ENCODE measurements at places on chromosomes 1 and 21.

DNA sequence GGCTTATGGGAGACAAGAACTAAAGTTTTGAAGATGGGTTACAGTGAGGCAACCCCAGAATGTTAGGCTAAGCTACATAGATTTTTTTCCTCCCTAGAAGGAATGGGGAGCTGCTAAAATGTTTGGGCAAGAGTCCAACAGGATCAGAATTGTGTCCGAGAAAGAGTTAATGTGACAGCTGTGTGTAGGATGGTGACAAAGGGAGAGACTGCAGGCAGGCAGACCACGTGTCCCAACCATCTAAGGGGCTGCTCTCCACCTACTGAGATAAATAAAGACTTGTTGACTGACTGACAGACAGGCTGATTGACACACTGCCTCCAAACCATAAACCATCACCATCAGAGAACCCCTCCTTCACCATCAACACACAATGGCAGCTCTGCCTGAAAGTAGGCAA lies 133.7 kb upstream of the CTTNBP2NL start:
- no peak for DNase-seq

GRCh38 chr1:223486932-223487886 lies 94.0 kb downstream of the CCDC185 start:
- no peak for DNase-seq

GRCh38 chr1:196723325-196724185 lies 51.1 kb upstream of the CFHR3 start:
- DNase-seq = no peak

GRCh38 chr1:199720496-199720895 lies 307.0 kb upstream of the NR5A2 start:
- no peak for DNase-seq

DNA sequence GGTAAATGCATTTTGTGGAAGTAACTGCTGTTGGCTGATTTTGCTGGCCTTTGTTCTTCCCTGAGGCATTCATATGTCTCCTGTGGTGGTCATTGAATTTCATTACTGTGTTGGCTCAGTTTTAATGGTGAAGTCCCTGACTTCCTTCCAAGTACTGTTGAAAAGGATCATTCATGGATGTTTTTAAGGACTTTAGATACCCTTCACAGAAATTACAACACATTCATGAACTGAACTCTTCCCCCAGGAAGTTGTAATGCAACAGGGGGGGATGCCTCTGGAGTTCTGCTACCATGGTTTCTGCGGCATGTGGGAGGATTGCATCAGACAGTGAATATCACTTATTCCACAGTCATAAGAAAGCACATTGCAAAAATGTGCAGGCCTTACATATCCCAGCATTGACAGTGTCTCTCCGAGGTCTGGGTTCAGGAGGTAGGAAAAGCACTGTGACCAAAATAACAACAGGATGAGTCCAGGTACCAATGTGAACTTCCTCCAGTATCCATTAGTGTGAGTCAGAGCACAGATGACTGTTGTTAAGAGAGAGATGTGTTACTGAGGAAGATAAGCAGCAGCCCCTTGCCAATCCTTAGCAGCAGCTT lies 2.1 kb upstream of the RAB3GAP2 start:
- DNase-seq = no peak

GRCh38 chr1:226476648-226477319 lies 68.9 kb upstream of the PARP1 start:
- DNase-seq = no peak

DNA sequence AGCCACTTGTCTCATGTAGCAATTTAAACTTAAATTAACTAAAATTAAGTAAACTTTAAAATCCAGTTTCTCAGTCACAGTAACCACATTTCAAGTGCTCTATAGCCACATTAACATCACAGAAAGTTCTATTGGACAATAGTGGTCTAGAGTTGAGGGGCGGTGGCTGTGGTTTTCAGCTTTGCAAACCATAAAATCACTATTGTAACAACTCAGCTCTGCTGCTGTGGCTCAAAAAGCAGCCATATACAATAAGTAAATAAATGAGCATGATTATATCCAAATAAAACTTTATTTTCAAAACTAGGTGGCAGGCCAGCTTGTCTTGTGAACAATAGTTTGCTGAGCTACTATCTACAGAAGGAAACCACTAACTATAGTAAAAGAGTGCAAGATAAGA lies 43.4 kb upstream of the C1orf53 start:
- no peak for DNase-seq

DNA sequence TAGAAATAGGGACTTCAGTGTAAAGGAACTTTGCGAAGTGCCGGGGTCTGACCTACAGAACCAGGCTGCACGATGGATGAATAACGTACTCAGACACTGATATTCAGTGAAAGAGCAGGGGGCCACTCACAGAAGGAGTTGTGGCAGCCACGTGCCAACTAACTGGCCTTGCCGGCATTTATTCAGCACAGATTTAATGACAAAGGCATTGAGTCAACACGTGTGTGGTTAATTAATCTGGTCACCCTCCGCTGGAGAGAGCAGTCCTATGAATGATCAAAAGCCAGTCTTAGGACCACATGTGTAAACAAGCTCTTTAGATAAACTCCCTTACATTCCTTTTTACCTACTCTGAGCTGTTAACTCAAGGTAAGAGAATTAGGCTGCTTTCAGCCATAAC lies 6.2 kb upstream of the B3GALT2 start:
- no peak for DNase-seq

GRCh38 chr1:103075316-103076000 lies 32.9 kb downstream of the COL11A1 start:
- no peak for DNase-seq

GRCh38 chr1:85894651-85895050 lies 186.4 kb upstream of the ZNHIT6 start:
- peak; percentile 1 for DNase-seq

DNA sequence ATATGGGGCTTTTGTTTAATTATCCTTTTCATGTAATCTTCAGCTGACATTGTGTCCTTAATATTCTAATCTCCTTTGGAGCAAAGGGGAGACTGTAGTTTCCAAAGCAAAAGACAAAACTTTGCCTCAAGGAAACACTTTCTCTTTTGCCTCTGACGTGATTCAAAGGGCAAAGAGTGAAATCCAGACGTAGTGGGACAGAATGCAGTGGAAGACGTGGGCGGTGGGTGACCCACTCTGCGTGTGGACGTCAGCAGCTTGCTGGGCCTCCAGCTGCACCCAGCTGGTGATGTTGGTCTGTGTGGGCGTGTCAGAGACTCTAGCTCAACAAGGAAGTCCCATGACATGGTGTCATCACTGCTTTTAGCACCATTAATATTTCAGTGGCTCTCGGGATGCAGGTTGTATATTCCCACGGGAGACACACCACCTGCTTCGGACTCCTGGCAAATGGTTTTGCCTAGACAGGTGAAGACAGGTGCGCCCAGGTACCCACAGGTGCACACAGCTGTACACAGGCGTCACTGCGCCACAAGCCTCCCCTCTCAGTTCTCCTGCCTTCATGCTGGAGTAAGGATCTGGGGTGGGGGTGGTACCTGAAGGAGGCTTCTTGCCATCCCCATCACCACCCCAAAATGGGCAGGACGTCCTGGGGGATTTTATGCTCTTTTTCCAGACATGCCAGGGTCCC lies 292.1 kb upstream of the VAMP3 start:
- DNase-seq = peak; percentile 90

DNA sequence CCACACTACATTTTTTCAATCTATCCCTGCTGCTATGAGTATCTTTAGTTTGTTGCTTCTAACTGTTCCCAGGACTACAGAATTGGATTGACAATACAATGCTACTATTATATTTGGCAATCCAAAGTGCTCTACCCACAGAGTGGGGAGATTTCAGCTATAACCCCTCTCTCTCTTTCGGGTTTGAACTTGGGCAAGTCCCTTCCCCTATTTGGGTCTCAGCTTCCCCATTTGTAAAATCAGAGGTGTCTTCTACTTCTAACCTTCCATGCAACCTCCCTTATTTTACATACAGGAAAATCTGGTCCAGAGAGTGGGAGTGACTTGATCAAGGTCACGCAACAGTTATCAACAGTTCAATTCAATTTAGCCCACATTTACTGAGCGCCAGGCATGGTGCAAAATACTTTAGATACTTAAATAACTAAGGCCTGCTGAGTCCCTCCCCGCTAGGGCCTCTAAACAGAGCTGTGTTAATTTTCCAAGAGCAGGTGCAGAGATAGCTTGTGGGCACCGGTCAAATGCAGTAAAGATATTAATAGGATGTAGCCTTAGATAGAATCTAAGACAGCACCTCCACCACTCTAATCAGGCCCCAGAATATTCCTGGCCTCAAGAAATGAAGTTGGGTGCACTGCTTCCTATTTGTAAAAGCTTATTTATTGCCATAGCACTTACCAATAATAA lies 9.4 kb upstream of the GPX7 start:
- no peak for DNase-seq

- no peak for DNase-seq
Measured at GRCh38 chr1:33317354-33317753, 3.5 kb downstream of the A3GALT2 start.

DNA sequence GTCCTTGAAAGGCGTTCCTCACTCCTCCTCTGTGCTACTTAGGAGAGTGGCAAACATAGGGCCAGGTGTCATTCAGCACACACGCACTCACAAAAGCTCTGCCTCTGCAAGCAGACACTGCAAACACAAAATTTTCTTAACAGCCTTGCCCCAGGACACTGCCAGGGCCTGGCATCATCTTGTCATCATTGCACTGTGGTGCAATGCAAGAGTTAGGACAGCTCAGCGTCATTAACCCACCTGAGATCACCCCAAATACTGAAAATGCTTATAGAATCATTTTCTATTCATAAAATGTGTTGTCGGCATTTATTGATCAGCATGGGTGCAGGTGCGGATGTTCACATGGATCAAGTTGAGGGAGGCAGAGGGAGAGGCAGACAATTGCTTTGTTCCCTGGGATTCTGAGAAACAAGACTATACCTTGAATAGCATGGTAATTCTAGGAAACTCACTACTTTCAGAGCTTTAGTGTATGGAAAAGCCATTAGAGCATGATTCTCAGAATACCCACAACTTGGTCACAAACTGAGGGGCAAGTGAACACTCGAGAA lies 3.0 kb downstream of the ADAM30 start:
- DNase-seq = no peak

- no peak for DNase-seq
Measured at GRCh38 chr1:218887141-218887925, 286.3 kb upstream of the LYPLAL1 start.

DNA sequence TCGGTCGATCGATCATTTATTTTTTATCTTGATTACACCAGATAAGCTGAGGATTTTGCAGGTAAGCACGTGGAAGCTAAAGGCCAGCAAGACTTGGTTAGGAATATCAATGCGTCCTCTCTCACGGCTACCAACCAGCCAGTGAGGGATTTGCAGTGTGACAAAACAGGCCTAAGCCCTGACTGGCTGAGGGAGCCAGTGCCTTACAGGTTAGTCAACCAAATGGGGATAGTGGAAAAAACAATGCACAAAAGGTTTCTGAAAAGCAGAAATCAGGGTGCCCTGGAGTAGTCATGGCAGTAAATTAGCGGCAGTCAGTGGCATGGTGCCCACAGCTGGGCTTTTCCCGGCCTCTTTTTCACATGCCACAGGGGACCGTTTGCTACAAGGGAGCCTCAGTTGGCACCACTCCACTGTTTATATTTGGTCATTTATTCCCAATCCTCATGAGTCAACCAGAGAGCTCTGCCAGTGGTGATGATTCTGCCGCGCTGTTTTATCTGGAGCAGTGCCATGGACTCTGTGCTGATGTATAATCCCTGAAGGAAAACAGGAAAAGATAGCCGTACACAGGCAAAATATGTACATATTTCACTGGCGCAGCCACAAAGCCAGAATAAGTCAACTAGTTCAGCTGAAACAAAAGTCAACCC lies 167.6 kb downstream of the RHOU start:
- DNase-seq = peak; percentile 93

DNA sequence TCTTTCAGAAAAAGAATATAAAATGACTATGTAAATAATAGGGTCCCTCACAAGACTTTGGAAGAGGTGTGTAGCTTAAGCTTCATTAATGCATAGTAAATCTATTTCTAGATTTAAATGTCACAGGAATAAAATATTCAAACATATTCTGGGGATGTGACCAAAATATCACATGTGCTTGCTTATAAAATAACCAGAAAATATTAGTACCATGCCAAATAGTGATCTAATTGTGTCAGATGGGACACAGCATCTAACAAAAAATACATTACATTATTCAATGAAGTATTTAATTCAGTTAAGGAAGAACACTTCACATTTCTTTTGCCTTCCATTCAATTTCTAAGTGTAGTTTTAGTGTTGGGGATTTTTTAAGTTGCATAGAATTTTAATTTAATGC lies 179.5 kb downstream of the LRRC40 start:
- no peak for DNase-seq

- no peak for DNase-seq
Measured at GRCh38 chr1:96558635-96559034, 162.9 kb upstream of the PTBP2 start.

DNA sequence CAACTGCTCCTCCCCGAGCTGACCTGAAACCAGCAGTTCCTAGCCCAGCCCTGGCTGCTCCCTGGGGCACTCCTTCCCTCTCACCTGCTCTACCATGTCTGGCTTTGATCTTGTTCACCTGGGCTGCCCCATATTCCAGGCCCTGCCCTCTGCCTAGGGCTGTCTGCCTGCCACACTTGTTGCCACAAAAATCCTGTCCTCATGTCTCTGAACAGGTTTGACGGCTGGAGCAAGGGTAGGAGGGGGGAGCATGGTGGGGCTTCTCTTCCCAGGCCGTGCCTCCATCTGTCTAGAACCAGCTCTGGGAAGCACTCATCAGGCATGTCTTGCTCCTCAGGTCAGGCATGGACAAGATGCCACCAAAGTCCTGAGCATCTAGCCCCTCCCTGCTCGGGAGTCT lies 44.3 kb upstream of the WNT2B start:
- no peak for DNase-seq

DNA sequence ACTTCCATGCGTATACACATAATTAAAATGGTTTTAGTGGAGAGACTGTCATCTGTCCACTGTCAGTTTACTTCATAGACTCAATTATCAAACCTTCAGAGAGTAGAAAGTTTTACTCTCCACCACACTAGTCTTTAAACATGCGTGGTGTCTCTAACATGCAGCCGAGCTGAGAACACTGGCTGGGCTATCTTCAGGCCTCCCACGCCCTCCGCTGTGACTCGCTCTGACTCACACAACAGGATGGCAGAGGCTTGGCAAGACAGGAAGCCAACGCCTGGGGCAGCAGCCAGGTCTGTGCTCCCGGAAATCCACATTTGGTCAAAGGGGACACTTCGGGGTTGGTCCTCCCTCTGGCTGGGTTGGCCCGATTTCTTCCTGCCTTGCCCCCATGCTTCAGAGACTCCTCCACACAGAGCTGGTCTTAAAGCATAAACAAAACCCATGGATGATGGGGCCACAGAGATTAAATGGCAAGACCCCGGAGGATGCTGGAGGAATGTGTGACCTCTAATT lies 22.7 kb upstream of the IFNGR2 start:
- DNase-seq = no peak
